ENCODE measurements at places on chromosomes 2 and 18.

DNA sequence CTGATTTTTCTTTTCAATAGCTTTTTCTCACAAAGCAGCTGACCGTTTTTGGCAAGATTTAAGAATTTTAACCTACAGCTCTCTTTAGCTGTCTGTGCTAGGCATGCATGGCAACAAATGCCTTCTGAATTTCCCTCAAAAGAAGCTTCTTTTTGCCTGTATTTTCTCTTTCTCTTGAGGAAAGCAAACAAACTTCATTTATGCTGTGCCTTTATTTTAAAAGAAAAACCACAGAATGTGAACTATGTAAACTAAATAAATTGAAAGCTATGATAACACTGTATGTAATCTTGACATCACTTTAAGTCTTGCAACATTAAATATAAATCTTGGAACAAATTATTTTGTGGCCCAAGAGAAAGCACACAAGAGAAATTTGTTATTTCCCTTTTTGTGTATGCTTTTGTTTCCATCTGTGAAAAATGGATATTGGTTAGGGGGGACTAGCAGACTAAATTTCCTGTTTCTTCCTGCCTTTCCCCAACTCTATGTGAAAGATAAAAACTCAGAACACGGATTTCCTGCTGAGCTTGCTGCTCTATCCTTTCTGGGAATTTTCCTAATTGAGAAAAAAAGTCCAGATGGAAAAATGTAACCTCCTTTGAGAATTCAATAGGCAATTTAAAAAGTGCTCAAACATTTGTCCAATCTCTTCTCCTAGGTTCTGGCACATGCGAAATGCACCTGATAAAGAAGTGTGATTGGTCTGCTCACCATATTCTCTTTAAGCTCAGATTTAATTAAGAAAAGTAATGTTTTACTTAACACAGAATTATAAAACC is 20.9 kb upstream of the TFPI start:
- DNase-seq = no peak

DNA sequence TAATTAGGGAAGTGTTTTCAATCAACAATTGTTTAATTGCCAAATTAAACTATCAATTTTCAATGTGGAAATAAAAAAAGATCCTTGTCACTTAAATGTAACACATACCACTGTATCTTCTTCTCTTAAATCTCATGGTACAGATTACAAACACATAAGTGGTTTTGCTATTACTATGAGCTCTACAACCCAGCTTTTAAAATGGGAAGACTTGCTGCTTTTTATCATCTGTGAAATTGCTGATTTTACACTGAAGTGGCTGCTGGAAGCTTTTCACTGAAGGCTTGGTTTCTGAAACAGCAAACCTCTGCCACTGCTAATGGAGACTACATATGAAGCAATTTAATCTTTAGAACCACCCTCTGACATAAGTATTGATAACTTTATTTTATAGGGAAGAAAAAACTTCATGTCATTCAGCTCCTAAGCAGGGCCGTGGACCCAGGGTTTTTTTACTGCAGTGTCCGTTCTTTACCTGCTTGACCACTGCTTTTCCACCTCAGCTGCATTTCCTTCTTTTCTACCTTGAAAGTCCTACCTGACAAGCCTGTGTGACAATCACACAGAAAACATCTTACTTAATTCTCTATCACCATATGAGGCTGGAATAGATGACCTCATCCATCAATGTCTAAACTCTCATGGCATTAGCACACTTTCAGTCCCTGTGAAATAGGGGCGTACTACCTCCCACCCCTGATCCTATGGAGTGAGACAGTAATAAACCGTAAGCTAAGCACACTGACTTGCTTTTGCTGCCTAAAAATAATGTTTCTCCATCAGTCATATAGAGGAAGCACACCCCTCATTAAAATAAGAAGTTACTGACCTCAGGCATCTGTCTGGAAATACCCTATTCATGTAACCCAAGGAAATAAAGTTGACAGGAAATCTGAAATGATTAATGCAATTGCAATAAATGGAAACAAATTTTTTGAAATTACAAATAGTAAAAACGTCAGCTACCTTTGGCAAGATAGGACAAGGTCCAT is 19.2 kb upstream of the SLC8A1 start:
- no peak for DNase-seq

DNA sequence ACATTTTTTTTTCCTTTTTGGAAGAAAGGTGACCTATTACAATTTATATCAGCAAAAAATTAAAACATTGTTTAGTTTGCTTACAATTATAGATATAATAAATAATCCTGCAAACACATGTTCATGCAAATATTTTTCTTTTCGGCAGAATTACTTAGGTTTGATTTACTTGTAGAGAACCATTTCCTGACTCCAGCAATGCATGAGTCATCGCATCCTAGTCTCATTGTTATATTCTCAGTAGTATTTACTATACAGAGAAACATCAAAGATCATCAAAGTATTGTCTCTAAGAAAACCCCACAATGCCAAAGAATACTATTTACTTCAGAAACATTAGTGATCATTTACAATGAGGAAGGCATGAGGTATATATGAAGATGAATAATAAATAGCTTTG is 40.4 kb upstream of the MTIF2 start:
- DNase-seq = no peak

DNA sequence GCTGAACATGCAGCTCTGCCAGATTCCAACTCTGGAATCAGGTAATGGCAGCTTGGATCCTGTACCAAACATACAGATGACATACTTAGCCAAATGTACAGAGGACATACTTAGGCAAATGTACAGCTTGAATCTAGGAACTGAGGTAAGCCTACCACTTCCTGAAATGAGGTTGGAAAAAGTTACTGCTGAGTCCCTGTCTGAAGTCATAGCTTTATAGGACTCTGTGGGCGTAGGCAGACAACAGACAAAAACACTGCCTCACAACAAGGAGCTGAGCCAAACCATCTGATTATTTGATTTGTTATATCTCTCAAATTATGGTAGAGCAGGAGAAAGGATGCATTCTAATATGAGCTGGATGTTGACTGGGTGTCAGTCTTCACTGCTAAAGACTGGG is 290.2 kb upstream of the TCF4 start:
- DNase-seq = no peak

- DNase-seq = no peak
These were observed 37.0 kb upstream of the LOXHD1 start for GRCh38 chr18:46693996-46694395.

DNA sequence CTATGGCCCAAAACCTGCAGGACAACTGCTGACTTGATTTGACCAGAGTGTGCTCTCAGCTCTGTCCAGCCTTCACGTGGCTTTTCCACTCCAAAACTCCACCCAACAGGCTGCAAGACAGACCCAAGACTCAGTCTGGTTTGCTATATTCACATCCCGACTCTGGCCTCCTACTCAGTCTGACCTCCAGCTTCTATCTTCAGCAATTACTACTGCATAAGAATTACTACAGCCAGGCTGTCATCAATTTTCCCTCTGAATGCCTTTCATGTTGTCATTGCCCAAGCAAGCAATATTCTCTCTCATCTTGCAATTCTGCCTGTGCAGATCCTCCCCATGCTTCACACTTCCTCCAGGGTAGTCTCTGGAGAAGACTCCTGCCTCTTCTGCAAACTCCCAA is 53.6 kb upstream of the GYPC start:
- DNase-seq = no peak

DNA sequence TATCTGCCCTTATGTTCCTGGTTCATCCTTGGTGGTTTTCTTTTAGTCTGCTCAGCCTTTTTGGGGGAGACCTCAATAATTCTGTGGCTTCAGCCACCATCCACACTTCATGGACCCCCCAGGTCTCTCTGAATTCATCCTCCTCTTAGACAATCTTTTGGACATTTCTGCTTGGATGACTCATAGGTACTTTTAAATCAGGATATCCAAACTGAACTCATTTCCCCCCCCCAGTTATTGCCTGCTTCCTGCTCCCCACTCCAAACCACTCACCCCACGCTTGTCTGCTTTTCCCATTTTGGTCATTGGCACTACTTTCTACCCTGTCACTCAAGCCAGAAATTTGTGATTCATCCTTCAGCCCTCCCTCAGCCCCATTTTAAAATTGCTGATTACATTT is 78.5 kb downstream of the TANC1 start:
- DNase-seq = no peak

DNA sequence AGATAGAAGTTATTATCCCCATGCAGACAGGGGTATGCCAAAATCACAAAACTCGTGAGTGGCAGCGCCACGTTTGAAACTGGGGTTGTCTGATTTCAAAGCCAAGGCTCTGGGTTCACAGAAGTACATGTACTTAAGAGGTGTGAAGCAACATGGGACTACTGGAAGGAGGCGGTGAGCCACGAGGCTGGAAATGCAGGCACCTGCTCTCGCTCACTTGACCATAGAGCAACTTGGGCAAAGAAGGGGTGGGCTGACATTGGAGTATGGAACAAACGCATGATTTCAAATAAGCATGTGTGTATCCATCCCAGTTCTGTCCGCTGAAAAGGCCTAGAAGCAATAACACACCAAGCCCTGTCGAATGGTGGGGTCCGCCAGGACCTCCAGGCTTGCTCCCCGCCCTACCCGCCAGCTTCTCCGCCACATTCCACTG is 593 bp upstream of the ACTR2 start:
- DNase-seq = no peak

DNA sequence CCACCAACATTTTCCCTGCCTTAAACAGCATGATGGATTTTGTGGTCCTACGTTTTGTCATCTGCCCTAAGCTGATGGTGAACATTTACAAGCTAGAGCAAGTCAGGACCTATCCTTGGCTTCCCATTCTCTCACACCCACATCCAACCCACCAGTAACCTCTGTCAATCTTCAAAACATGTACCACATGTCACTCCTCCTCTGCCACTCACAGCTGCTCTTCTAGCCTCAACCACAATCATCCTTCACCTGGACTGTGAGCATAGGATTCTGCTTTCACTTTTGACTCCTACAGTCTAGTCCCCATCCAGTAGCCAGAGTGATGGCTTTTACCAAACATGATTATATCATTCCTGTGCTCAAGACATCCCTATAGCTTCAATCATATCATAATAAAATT is 279.8 kb upstream of the DLGAP1 start:
- no peak for DNase-seq

DNA sequence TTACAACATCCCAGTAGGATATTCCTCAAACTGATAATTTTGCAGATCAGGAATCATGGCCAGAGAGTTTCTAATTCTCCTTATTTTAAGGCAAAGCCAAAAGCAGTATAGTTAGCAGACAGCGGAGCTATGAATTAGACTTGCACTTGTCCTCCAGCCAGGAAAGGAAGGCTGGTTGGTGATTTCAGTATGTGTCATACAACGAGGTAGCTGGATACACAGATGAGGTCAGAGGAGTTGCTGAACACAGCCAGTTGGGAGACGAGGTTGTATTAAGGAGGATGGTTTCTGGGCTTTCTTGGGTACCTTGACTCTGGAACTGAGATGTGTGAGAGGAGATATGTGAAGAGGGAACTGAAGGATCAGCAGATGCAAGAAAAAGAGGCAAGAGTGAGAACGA is 185.2 kb downstream of the SOX11 start:
- DNase-seq = no peak

GRCh38 chr2:120956486-120957156 is 221.0 kb downstream of the GLI2 start:
- DNase-seq = no peak

DNA sequence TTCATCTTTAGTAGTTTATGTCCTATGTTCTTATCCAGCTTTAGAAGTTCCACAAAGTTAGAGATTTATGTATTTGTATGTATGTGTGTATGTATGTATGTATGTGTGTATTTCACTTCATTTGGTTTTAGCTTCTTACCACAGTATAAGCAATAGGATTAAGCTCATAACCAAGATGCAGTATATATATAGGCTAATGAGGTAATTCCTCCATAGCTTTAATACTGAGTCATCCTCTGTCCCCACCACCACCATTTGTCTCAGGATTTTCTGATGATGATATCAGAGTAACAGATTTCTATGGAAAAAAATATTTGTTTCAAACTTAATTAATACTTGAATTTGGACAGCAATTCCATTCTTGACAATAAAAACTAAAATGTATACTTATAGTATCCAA is 159.2 kb downstream of the SOX11 start:
- DNase-seq = no peak

DNA sequence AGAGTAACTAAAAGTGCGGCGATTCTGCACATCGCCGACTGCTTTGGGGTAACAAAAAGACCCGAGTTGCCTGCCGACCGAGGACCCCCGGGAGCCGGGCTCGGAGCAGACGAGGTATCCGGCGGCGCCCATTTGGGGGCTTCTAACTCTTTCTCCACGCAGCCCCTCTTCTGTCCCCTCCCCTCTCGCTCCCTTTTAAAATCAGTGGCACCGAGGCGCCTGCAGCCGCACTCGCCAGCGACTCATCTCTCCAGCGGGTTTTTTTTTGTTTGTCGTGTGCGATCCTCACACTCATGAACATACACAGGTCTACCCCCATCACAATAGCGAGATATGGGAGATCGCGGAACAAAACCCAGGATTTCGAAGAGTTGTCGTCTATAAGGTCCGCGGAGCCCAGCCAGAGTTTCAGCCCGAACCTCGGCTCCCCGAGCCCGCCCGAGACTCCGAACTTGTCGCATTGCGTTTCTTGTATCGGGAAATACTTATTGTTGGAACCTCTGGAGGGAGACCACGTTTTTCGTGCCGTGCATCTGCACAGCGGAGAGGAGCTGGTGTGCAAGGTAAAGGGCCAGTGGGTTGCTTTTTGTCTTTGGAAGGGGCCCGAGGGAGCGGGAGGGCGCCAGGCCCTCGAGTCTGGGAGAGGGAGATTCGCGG is 1.4 kb downstream of the TRIB2 start:
- no peak for DNase-seq

Measured in T-helper 2 cell (primary cell).